ENCODE measurements at places on chromosomes 6 and 20.
A peak's percentile ranks its signal among the peaks of the same experiment; 100 is the strongest.

GRCh38 chr6:71602385-71603007 lies 283.9 kb upstream of the RIMS1 start:
- no peak for DNase-seq

- no peak for DNase-seq
Observed at GRCh38 chr6:31190488-31190887, 20.0 kb upstream of the POU5F1 start.

DNA sequence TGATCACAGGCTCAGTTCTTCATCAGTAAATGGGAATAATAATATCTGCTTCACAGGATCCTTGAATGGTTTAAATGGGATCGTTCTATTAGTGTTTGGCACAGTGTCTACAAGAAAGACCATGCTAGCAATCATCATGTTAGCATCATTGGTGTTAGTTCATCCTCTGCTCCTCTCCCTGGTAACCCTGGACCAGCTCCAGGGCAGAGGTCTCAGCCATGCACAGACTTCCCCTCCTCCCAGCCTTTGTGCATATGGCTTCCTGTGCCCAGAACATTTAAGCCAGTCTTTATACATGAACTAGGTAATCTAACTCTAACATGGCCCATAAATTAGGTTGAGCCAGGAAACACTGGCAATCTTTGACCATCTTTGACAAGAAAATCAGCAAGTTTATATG lies 180.2 kb downstream of the EPM2A start:
- DNase-seq, result no peak

- DNase-seq, result no peak
Observed at GRCh38 chr20:15594158-15594695, 979.0 kb downstream of the KIF16B start.

- DNase-seq, result no peak
Observed at GRCh38 chr20:43899274-43900120, 15.2 kb upstream of the TOX2 start.

- no peak for DNase-seq
Observed at GRCh38 chr20:50904067-50904570, 27.1 kb downstream of the ADNP start.

- no peak for DNase-seq
Observed at GRCh38 chr6:83352424-83353061, 78.3 kb downstream of the ME1 start.

DNA sequence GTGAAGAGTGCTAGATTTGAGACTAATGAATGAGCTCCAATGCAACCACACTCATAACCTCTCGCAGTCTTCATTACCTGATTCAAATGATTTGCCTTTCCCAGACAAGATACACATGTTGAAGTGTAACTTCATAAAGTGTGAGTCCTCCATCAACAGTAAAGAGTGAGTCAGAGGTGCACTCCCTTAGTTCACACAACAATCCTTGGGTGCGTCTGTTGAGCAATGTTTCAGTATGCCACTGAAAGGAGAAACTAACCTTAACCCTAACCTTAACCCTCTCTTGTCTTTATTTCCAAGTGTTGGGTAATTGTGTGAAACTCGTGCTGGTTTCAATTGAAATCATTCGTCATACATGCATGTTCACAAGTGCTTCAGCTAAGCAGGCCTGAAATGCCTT lies 21.0 kb upstream of the RIN2 start:
- DNase-seq, result no peak

- peak; percentile 92 for DNase-seq
Observed at GRCh38 chr20:47663354-47664067, 121.8 kb downstream of the SULF2 start.

DNA sequence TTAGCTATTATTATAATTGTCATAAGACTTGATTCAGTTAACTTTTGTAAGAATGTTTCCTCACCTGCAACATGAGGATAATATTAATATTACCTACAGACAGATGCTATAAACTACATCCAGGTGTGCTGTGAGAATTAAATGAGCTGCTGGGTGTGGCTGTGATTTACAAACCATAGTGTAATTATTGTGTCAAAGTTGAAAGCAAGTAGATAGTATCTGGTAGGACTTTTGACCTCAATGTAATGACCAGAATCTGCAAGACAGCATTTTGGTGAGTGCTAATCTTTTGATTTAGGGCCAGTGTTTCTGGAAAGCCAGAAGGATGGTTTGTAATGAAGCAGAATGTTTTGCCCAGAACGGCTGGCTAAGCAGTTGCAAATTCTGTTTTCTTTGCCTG lies 162.5 kb downstream of the TRMT11 start:
- no peak for DNase-seq

- DNase-seq, result no peak
Observed at GRCh38 chr6:108673602-108674001, 112.9 kb downstream of the FOXO3 start.

GRCh38 chr20:33725607-33726264 lies 5.6 kb upstream of the PXMP4 start:
- DNase-seq, result no peak

DNA sequence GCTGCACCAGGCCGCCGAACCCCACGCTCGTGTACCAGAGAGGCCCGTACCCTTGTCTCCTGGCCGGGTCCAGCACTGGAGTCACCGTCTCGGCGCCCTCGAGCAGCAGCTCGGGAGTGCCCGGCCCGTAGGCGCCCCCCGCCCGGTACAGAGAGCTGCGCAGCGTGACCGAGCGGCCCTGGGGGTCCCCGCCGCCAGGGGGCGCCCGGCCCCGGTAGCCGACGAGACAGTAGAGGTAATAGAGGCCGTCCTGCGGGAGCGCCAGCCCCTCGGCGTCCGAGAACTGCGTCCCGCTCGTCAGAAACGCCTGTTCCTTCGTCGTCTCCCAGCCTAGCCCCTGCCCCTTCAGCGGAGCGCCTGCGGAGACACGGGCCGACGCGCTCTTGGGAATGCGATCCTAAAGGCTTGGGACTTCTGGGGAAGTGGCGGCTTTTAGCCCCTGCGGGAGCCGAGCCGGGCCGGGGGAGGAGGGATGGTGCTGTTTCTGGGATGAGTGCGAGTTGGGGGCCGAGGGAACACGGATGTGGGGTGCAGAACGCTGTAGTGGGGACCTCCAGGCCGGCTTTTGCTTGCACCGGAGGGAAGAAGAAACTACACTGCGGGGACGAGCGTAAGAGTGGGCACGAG lies 1.3 kb downstream of the LTB start:
- peak; percentile 94 for DNase-seq

DNA sequence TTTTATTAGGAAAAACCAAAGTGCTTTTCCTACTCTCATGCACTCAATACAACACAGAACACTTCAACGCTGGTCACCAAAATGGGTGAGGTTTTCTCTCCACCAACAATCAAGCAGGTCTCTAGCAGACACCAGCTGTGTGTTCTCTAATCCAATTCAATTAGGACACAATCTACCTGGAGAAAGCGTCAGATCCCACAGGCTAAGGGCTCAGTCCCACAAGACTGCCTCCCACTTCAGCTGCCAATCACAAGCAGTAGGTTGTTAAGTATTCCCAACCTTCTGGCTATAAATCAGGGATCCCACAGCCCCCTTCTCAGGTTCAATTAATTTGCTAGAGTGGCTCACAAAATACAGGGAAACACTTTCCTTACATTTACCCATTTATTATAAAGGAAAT lies 47.7 kb downstream of the STMND1 start:
- no peak for DNase-seq

GRCh38 chr20:22394583-22394982 lies 189.8 kb downstream of the FOXA2 start:
- no peak for DNase-seq

- DNase-seq, result peak; percentile 43
Observed at GRCh38 chr6:161139766-161140553, 133.9 kb downstream of the AGPAT4 start.

- no peak for DNase-seq
Observed at GRCh38 chr6:51996296-51996947, 91.0 kb downstream of the PKHD1 start.

Measured in glutamatergic neuron (in vitro differentiated cells).